ENCODE measurements at places on chromosomes 5 and 9.

GRCh38 chr5:139146809-139147482 lies 51.2 kb downstream of the SIL1 start:
- no peak for DNase-seq

GRCh38 chr5:74510476-74511075 lies 130.0 kb downstream of the ENC1 start:
- DNase-seq: no peak

DNA sequence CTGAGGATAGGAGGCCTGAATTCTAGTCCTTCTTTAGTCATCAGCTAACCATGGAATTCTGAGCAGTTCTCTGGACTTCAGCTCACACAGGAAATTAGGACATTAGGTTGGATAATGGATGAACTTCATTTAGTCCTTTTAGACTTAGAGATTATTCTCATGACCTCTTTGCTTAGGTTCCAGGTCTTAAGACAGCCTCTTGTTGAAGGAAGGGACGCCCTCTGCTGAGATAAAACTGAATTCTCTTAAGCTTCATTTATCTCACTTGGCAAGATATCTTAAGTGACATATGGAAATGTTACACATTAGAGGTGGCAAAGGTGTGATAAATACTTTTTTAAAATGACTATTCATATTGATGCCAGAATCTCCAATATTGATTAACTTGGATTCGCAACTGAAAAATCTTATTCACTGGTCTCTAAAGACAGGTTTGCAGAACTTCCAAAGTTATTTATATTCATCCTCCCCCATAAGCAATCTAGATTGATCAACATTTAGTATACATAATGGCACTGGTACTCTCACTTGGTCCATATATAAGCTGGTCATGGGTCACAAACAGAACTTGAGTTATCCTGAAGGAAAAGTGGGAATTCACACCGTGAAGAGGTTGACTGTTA lies 16.9 kb upstream of the ZNF366 start:
- peak; percentile 43 for DNase-seq

GRCh38 chr9:17695482-17695881 lies 116.6 kb downstream of the SH3GL2 start:
- DNase-seq: peak; percentile 22

DNA sequence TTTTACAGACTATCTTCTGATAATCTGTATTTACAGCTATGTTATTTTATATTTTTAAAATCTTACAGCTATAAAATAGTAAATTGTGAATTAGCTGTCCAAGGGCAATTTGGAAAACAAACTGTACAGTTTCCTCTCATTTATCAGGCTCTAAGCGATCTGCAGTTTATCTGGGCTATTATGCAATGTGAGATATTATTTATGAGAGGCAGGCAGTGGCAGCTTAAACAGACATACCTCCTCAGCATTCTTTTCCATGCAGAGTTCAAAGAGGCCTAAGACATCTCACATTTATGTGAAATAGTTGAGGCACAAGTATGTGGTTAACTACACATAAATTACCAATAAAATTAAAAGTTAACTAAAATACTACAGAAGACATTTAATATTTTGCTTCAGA lies 10.2 kb downstream of the NIPSNAP3B start:
- DNase-seq: no peak

GRCh38 chr5:145111420-145111819 lies 723.7 kb downstream of the PRELID2 start:
- DNase-seq: no peak

GRCh38 chr9:115717298-115717697 lies 436.3 kb upstream of the PAPPA start:
- DNase-seq: no peak

GRCh38 chr5:82586181-82586580 lies 308.0 kb upstream of the RPS23 start:
- DNase-seq: no peak

Data from NCI-H446 (cell line).